ENCODE measurements at places on chromosomes 1 and 21. TPM values are rescaled to one million over a fixed set of nuclear protein-coding genes. Genes with fewer than 3 reads are reported as not detected.

The CFH gene
- 10.5 TPM for total RNA-seq

The YARS1 gene
- 154 TPM for total RNA-seq

The RNU1-1 gene
- under 0.01 TPM for total RNA-seq

The TSHB gene
- total RNA-seq, result not detected

The RXFP4 gene
- total RNA-seq, result not detected

The PSRC1 gene
- 31.5 TPM for total RNA-seq

The CCDC17 gene
- 1.1 TPM for total RNA-seq

The SCMH1 gene
- 36.8 TPM for total RNA-seq

The KRTAP19-2 gene
- not detected for total RNA-seq

The DDAH1 gene
- total RNA-seq, result 73.3 TPM

The SLAMF8 gene
- total RNA-seq, result not detected

The C4BPA gene
- not detected for total RNA-seq

The KDF1 gene
- not detected for total RNA-seq

The MROH9 gene
- 0.43 TPM for total RNA-seq

The MRPS21 gene
- 25.1 TPM for total RNA-seq

The SEMA6C gene
- 1.8 TPM for total RNA-seq

The OR6N2 gene
- not detected for total RNA-seq

The GPR61 gene
- 0.57 TPM for total RNA-seq

The COA6 gene
- total RNA-seq, result 17.5 TPM

The SH3BGR gene
- 1.1 TPM for total RNA-seq

The ATP6V1G3 gene
- total RNA-seq, result not detected

The DNAJC6 gene
- 2.4 TPM for total RNA-seq

The RAB42 gene
- 4.8 TPM for total RNA-seq

The HUNK gene
- total RNA-seq, result 0.43 TPM

The ANKRD45 gene
- 0.29 TPM for total RNA-seq

The HFM1 gene
- 0.22 TPM for total RNA-seq

The OR14K1 gene
- total RNA-seq, result not detected

The HMGB4 gene
- not detected for total RNA-seq

The MRPL20 gene
- 91.8 TPM for total RNA-seq

The FAM151A gene
- not detected for total RNA-seq

The LCE3D gene
- total RNA-seq, result not detected

The LCE2C gene
- total RNA-seq, result not detected

The AMY1C gene
- total RNA-seq, result not detected

The HSPB7 gene
- 3.7 TPM for total RNA-seq

The SLAMF1 gene
- total RNA-seq, result under 0.01 TPM

The ZSWIM5 gene
- total RNA-seq, result 0.22 TPM

The TIMM17A gene
- total RNA-seq, result 71.3 TPM

The SH3D21 gene
- 4.7 TPM for total RNA-seq

The CENPF gene
- 1.1 TPM for total RNA-seq

All from placental pericyte (primary cell).